ENCODE measurements at places on chromosomes 7 and 10.

- no peak for DNase-seq
Measured at GRCh38 chr7:105402221-105403095, 13.7 kb upstream of the SRPK2 start.

GRCh38 chr10:125006188-125006680 is 64.3 kb downstream of the ZRANB1 start:
- DNase-seq = no peak

GRCh38 chr10:21080261-21080660 is 183.2 kb upstream of the NEBL start:
- no peak for DNase-seq

DNA sequence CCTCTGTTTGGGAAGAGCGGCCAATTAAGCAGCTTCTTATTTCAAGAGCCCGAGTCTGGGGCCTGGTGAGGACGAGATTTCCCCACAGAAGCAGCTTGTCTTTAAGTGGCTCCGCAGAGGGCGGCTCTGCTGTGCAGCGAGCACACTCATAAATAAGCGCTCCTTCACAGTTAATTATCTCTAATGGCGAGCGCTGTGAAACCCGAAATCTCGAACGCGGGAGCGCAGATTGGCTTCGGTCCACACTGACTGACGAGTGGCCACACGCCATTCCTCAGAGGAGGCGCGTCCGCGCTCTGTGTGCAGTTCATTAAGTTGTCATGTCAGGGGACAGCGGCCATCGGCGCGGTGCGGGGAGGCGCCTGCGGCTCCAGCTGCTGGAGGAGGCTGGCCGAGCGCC is 560.9 kb downstream of the DNAJB6 start:
- DNase-seq = no peak

GRCh38 chr10:73872190-73872710 is 2.1 kb downstream of the CAMK2G start:
- DNase-seq = no peak

All from foreskin keratinocyte (primary cell).